Daoy (cell line): ENCODE measurements at places on chromosomes 1 and 21. TPM values are rescaled to one million over a fixed set of nuclear protein-coding genes. Genes with fewer than 3 reads are reported as not detected.

GRCh38 chr1:236534151-236534651, 10.4 kb downstream of the LGALS8 start:
- peak; percentile 70 for DNase-seq

DNA sequence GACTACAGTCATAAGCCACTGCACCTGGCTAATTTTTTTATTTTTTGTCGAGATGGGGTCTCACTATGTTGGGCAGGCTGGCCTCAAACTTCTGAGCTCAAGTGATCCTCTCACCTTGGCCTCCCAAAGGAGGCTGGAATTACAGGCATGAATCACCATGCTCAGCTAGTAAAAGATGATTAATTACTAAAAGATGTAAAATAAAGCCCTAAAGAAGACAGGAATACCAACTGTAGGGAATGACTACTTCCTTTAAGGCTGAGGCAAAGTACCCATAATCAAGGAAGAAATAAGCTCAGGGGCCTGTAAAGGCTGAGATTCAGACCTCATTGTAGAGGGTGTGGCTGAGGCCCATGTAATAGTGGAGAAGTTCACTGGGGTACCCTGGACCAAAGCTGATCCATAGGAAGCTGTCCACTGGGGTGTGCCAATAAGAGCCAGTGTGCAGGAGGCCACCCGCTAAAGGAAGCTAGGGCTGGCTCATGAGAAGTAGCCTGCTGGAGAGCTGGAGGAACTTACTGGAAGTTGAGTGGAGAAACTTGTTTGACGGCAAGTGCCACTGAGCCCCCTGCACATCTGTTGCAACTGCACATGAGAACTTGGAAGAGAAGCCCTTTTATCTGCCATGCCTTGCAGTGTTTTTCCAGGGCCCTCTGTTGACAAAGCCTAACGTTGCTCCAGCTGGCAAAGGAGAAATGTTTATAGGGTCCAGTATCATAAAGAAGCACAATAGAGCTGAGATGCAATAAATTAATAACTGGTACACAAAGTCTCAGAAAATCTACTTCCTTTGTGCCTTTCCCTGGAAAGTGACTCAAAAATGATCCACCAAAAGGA, 17.8 kb upstream of the SERTAD4 start:
- DNase-seq: no peak

DNA sequence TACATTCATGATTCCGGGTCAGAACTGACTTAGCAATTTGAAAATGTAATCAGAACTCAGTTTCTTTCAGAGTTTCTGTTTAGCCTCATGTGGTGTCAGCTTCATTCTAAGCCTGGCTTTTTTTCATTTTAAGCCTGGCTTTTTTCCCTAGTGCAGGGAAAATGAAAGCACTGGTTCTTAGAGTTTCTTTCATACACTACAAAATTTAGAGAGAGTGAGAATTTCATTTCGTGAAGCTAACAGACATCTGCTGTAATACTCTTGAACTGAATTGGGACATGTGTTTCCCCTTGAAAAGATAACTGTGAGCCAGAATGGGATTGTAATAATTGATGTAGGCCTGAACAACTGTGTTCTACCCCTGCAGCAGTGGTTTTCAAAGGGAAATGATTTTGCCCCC, 95.3 kb upstream of the KIAA0040 start:
- no peak for DNase-seq

GRCh38 chr1:832136-832535, 91.6 kb upstream of the SAMD11 start:
- DNase-seq: no peak

The SMPDL3B gene
- total RNA-seq: 0.86 TPM in 1 of 2 replicates, not detected in the other

DNA sequence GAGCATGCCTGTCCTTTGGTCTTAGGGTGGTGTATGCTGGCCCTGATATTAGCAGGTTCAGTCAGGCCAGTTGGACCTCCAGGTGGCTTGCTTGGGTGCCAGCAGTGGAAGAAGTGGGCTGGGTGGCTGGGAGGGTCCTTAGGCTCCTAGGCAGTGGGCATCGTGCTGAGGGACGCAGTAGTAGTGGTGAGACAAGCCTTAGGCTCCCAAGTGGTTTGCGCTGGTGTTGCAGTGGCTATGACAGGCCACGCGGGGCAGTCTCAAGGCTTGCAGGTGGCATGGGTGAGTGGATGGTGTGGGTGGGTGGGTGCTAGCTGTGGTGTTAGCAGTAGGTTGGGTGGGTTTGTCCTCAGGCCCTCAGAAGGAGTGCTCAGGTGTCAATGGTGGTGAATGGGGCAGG, 162.3 kb downstream of the FMN2 start:
- DNase-seq: no peak

DNA sequence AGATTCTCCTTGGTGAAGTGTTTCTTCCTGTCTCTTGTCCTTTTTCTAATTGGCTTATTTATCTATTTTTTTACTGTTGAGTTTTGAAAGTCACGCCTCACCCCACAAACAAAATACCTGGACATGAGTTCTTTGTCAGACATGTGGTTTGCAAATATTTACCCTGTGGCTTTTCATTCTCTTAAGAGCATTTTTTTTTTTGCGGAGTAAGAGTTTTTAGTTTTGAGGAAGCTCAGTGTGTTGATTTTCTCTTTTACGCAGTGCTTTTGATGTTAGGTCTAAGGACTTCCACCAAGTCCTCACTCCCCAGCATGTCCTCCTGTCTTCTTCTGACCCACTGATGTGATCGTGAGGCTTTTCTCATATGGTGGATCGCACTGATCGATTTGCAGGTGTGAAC, 7.6 kb downstream of the DFFB start:
- DNase-seq: no peak

DNA sequence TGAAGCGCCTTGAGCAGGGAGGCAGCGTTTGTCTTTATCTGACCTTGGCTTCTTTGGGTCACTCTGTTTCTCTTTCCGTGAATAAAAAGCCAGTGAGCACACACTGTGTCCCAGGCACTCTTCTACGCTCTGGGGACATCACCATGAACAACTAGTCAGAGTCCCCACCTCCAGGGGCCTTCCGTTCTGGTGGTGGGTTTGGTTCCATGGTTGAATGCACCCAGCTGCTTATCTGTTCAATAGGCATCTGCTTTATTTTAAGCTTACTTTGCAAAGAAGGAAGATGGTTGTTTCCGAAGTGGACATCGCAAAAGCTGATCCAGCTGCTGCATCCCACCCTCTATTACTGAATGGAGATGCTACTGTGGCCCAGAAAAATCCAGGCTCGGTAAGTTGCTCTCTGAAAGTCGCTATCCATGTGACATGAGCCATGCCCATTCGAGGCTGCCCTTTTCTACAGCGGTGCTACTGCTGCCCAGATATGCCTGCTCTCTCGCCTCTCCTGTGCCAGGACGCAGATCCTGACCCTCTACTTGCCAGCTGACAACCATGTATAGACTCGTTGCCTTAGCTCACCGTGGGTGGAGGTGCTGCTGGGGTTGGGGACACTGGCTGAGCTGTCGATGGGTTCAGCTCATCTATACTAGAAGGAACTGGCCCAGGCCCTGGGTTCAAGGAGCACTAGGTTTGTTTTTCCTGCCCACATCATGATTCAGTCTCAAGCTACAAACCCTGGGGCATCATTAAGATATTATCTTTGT, 5.9 kb downstream of the MX1 start:
- DNase-seq: no peak

- no peak for DNase-seq
These were observed 57.0 kb upstream of the NEK2 start for GRCh38 chr1:211732293-211732980.

The GPR157 gene
- 2.0 and 3.2 TPM in 2 replicates for total RNA-seq

GRCh38 chr1:246114369-246114768, 392.7 kb downstream of the SMYD3 start:
- no peak for DNase-seq

GRCh38 chr1:65918564-65918963, 125.9 kb downstream of the PDE4B start:
- no peak for DNase-seq

The CD1D gene
- 0.34 and 0.98 TPM in 2 replicates for total RNA-seq

The HSD3B2 gene
- not detected in 2 replicates for total RNA-seq

The SNRPE gene
- total RNA-seq: 220 and 238 TPM in 2 replicates

The KIF14 gene
- 22.1 and 26.2 TPM in 2 replicates for total RNA-seq

The LYPD8 gene
- total RNA-seq: 0.51 and 1.1 TPM in 2 replicates

- no peak for DNase-seq
These were observed 2.2 kb downstream of the PHC2 start for GRCh38 chr1:33428661-33429060.

DNA sequence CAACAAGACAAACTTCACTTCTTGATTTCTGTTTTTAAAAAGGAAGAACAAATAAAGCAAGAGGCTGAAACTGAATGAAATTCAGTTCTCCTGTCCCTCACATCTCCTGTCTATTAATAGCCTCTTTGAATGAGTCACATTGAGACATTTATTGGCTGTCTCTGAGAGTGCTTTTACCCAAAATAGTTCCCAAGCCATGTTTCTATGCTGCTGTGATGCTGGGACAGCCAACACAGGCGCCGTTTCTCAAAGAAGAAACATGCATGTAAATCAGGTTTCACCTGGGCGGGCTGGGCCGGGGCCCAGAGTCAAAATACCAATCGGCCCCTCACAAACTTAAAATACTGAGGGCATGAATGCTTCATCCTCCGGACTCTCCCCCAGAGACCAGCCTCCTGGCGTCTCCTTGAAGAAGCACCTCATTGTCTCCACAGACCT, 105.2 kb downstream of the EDEM3 start:
- DNase-seq: no peak

DNA sequence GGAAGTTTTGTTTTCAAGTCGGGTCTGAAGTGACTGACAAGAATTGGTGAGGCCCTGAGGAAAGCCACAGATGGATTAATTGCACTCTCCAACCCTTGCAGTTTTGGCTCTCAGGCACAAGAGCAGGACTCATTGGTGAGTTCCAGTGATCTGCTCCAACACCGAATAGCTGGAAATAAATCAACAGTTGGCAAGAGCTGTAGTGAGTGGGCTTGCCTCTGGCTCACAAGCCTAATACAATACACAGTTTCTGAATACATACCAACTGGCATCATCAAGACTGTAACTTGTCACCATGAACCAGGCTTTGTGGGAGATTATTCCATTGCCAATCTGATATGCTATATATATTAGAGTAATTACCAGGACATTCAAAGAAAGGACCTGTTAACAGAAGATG, 131.6 kb downstream of the GRIK1 start:
- DNase-seq: no peak

DNA sequence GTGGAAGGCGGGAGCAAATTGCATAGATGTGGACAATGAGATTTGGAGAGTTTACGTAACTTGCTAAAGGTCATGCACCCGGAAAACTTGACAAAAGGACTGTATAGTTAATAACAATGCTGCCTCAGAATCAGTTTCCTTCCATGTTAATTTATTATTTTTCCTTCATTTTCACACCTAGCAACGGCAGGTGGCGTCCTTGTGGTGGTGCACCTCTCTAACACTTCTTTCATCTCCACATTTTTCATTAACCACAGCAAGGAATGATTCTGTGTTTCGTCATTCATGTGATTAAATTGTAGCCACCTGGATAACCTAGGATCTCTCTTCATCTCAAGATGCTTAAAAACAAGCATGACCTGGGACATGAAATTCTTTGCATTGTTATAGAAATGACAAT, 2133.0 kb downstream of the NCAM2 start:
- DNase-seq: peak; percentile 2

- peak; percentile 46 for DNase-seq
These were observed 184.6 kb downstream of the LMO4 start for GRCh38 chr1:87513255-87513654.

The PLA2G2F gene
- total RNA-seq: not detected in 2 replicates

DNA sequence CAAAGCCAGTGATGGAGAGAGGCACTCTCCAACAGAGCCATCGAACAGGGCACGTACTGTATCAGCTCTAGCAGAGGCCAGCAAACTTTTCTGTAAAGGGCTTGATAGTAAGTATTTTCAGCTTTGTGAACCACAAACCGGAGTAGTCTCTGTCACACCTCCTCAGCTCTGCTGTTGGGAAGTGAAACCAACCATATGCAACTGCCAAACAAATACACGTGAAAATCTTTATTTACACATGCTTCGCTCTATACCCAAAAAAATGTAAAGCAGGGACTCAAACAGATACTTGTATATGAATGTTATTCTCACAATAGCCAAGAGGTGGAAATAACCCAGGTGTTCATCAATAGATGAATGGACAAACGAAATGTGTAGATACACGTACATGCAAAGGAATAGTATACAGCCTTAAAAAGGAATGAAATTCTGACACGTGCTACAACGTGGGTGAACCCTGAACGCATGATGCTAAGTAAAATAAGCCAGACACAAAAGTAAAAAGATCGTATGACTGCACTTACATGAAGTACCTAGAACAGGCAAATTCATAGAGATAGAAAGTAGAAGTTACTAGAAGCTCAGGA, 39.0 kb downstream of the SETD4 start:
- no peak for DNase-seq

The HAO2 gene
- not detected in 2 replicates for total RNA-seq

The IRF6 gene
- not detected in 2 replicates for total RNA-seq

GRCh38 chr1:200819726-200820125, 53.1 kb upstream of the GPR25 start:
- no peak for DNase-seq

DNA sequence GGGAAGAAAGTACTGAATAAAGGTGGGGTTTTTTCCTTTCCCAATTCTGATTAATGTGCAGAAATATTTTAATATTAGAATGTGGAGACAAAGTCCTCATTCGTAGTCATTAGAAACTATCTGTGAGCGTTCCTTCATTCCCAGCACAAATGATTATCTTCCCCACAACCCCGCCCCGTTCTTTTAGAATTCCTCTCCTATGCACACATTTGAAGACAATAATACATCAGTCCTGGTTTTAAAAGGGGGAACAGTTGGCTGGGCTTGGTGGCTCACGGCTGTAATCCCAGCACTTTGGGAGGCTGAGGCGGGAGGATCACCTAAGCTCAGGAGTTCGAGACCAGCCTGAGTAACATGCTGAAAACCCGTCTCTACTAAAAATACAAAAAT, 876 bp downstream of the ALDH9A1 start:
- DNase-seq: peak; percentile 7

- DNase-seq: no peak
These were observed 576.1 kb upstream of the ZRANB2 start for GRCh38 chr1:71656902-71657301.

The PTAFR gene
- 0.17 and 0.89 TPM in 2 replicates for total RNA-seq

DNA sequence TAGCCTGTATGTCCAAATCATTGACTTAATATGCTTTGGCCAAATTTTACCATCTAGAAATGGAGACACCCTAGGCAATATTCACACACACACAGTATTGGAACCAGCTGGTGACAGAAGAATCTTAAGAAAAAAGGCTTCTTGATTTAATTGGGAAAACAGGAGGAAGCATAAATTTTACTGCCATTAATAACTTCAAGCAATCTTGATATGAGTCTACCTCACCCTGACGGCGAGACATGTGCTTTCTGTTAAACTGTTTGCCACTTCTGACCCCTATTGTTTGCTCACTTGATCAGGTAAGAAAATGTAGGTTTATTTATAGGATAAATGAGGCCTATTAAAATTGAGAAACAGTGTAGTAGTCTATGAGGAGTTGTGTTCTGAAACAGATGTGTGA, 73.2 kb downstream of the KIFAP3 start:
- DNase-seq: no peak

- DNase-seq: peak; percentile 48
These were observed 197.9 kb upstream of the SGIP1 start for GRCh38 chr1:66335859-66336640.

DNA sequence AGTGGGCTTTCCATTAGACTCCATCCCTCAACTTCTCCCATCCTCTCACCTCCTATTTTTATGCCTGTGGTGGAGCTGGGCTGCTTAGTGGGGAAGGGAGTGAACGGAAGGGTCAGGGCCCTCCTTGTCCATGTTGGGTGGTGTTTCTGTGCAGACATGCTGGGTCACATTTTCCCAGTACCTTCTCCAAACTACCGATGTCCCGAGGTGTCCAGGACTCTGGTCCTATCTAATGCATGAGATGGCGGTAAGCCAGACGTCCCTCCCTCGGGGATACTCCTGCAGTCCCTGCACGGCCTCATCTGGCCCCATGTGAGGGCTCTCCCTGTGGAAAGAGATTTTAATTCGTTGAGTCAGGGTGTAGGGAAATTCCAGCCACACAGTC, 61.0 kb downstream of the OBSCN start:
- DNase-seq: no peak

The ST6GALNAC3 gene
- total RNA-seq: 3.8 and 6.2 TPM in 2 replicates

The CHODL gene
- 0.29 TPM in 1 of 2 replicates, not detected in the other for total RNA-seq
